A549 treated with CORT108297 at 1 μM for 4 hours (cell line): ENCODE measurements at places on chromosomes 7 and 10. TPM values are rescaled to one million over a fixed set of nuclear protein-coding genes. Genes with fewer than 3 reads are reported as not detected.

The MUC3A gene
- 14.0 to 19.4 TPM (median 17.8 TPM) in 5 replicates for total RNA-seq

The CFAP43 gene
- 0.17 to 0.30 TPM (median 0.30 TPM) in 5 replicates for total RNA-seq

The TMEM178B gene
- 1.1 to 1.8 TPM (median 1.4 TPM) in 5 replicates for total RNA-seq

The UPK3BL1 gene
- total RNA-seq: 7.9 to 14.2 TPM (median 13.0 TPM) in 5 replicates

The SHTN1 gene
- total RNA-seq: 18.9 to 28.8 TPM (median 24.8 TPM) in 5 replicates

The VWA2 gene
- total RNA-seq: 0.02 to 0.06 TPM in 2 of 5 replicates, not detected in the others

The ZNF783 gene
- total RNA-seq: 5.0 to 7.2 TPM (median 6.5 TPM) in 5 replicates

The BMS1 gene
- 21.6 to 29.0 TPM (median 22.0 TPM) in 5 replicates for total RNA-seq

The PDK4 gene
- total RNA-seq: 9.1 to 13.0 TPM (median 11.5 TPM) in 5 replicates

The AEBP1 gene
- 0.02 TPM in 1 of 5 replicates, not detected in the others for total RNA-seq

The SFMBT2 gene
- total RNA-seq: 9.0 to 11.9 TPM (median 10.3 TPM) in 5 replicates

The LFNG gene
- 8.2 to 17.8 TPM (median 17.1 TPM) in 5 replicates for total RNA-seq

The IGFBP3 gene
- total RNA-seq: 160 to 234 TPM (median 206 TPM) in 5 replicates

The CRTAC1 gene
- 1.2 to 1.9 TPM (median 1.4 TPM) in 5 replicates for total RNA-seq

The ASNS gene
- total RNA-seq: 52.9 to 68.2 TPM (median 61.3 TPM) in 5 replicates

The CFAP46 gene
- 1.0 to 1.9 TPM (median 1.5 TPM) in 5 replicates for total RNA-seq

The PMS2 gene
- 10.0 to 16.1 TPM (median 12.2 TPM) in 5 replicates for total RNA-seq

The PTEN gene
- total RNA-seq: 37.4 to 69.1 TPM (median 42.3 TPM) in 5 replicates

The RNF133 gene
- not detected in 5 replicates for total RNA-seq

The EGR2 gene
- 0.27 to 0.53 TPM (median 0.38 TPM) in 5 replicates for total RNA-seq

The PPP1R17 gene
- total RNA-seq: not detected in 5 replicates

The TMEM72 gene
- total RNA-seq: not detected in 5 replicates

The UTF1 gene
- total RNA-seq: 0.07 to 0.10 TPM in 2 of 5 replicates, not detected in the others

The ADD3 gene
- 3.5 to 5.7 TPM (median 5.1 TPM) in 5 replicates for total RNA-seq

The ANKMY2 gene
- total RNA-seq: 13.1 to 15.7 TPM (median 14.5 TPM) in 5 replicates

The STAG3 gene
- total RNA-seq: 0.18 to 0.23 TPM (median 0.22 TPM) in 5 replicates

The KCTD7 gene
- 6.3 to 9.1 TPM (median 6.7 TPM) in 5 replicates for total RNA-seq

The MSMB gene
- not detected in 5 replicates for total RNA-seq

The KMT2C gene
- total RNA-seq: 6.3 to 8.3 TPM (median 7.5 TPM) in 5 replicates

The SMO gene
- total RNA-seq: 12.9 to 18.7 TPM (median 16.7 TPM) in 5 replicates

The ARHGEF35 gene
- 0.20 to 0.42 TPM (median 0.28 TPM) in 5 replicates for total RNA-seq

The ANXA8 gene
- 28.8 to 40.9 TPM (median 33.6 TPM) in 5 replicates for total RNA-seq

The LRGUK gene
- total RNA-seq: 0.29 to 0.62 TPM (median 0.35 TPM) in 5 replicates

The CPED1 gene
- total RNA-seq: 0.08 to 0.15 TPM in 2 of 5 replicates, not detected in the others

The APBB1IP gene
- total RNA-seq: 8.7 to 9.4 TPM (median 9.1 TPM) in 5 replicates

The C10orf90 gene
- total RNA-seq: 3.5 to 4.2 TPM (median 3.5 TPM) in 5 replicates

The CUZD1 gene
- total RNA-seq: 1.2 to 1.7 TPM (median 1.5 TPM) in 5 replicates

The CTTNBP2 gene
- total RNA-seq: 0.21 to 0.92 TPM (median 0.41 TPM) in 5 replicates

The XRCC2 gene
- 3.7 to 6.3 TPM (median 5.4 TPM) in 5 replicates for total RNA-seq

The VKORC1L1 gene
- 28.2 to 32.7 TPM (median 31.8 TPM) in 5 replicates for total RNA-seq

The PON3 gene
- total RNA-seq: 31.2 to 39.6 TPM (median 33.8 TPM) in 5 replicates

The ZNRF2 gene
- total RNA-seq: 5.1 to 7.2 TPM (median 6.4 TPM) in 5 replicates

The PNLIPRP2 gene
- 0.11 TPM in 1 of 5 replicates, not detected in the others for total RNA-seq

The ZNF488 gene
- total RNA-seq: 10.3 to 15.1 TPM (median 13.3 TPM) in 5 replicates
